ENCODE measurements at places on chromosomes 7 and 10.

DNA sequence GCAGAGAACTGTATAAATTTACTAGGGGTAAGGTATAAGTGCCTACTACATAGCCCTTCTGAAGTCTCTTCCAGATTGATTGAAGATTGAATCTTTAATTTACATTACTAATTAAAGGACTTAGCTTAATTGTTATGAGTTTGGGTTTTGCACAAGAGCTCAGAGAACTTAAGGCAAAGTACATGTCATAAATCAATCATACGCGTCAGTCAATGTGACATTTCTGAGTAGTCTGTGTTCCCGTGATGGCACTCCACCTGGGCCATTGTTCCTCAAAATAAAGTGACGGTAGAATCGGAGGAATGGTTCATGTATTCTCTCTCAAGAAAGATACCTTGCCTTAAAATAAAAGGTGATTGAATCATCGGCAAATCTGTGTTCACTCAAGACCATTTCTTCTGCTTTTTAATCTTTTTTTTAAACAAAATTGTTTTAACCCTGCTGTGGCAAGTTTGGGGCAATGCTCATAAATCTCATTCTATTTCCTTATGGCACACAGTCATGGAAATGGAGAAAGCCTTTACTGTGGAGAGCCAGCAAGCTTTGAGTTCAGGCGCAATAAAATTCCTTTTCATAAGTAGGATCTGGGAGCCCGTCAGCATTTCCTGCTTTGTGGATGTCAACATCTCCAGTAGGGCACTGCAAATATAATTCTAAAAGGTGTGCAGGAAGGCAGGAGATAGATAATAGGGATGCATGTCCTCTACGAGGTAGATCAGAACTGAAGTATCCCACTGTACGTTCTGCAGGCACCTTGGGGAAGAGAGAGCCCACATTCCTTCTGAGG, 427.4 kb downstream of the GATA3 start:
- DNase-seq: no peak

- DNase-seq: no peak
Measured at GRCh38 chr10:80476685-80477084, 22.6 kb downstream of the TSPAN14 start.

DNA sequence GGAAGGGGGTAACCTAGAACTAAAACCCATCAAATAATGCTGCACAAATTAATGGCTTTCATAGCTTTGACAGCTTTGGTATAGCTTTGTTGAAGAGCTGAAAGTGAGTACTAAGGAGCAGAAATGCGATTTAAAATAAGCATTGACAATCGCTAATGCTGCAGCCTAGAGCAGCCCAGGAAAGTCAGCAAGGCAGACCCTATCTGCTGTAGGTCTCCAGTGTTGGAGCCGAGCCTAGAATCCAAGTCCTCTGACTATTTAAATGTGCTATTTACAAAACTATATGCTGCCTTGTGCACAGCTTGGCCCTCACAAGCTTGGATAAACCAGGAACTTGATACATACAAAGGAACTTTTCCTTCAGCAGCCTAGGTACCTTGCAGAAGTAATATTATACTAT, 64.9 kb upstream of the ASAH2 start:
- DNase-seq: no peak

GRCh38 chr10:61503051-61503450, 49.9 kb upstream of the TMEM26 start:
- DNase-seq: no peak

Data from MCF 10A (cell line).